AG08396 (cell line): ENCODE measurements at places on chromosomes 7 and 10.

GRCh38 chr7:120869700-120870099 lies 11.8 kb upstream of the TSPAN12 start:
- no peak for DNase-seq

- DNase-seq = no peak
Measured at GRCh38 chr7:26167303-26167934, 15.4 kb downstream of the NFE2L3 start.

DNA sequence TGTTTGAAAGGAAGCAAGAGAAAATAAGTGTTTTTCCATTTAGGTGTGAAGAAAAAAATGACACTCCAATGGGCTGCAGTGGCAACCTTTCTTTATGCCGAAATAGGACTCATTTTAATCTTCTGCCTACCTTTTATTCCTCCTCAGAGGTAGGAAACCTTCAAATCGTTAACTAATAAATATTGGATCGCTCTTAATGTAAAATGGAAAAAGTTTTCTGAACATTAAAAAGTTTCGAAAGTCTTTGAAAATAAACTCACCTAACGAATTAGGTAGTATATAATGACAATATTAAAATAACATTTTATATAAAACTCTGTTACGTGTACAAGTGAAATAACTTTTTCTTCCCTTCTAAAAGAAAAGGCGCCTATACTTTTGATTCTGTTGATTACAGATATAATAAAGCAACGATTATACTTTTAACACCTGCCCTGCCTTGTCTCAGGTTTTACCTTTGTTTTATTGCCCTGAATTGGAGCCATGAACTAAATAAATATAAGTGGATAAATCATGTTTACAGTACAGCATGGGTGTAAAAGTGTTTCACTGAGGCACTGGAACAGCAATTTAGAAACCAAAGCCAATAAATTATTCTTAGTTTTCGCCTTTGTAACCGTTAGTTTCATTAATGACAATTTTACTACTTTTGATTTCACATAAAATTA lies 804 bp downstream of the BCAP29 start:
- no peak for DNase-seq

- DNase-seq = no peak
Measured at GRCh38 chr10:114974625-114975024, 36.6 kb downstream of the TRUB1 start.

- no peak for DNase-seq
Measured at GRCh38 chr10:49281461-49281860, 17.5 kb upstream of the C10orf71 start.

GRCh38 chr7:82430500-82431465 lies 12.8 kb downstream of the CACNA2D1 start:
- DNase-seq = peak; percentile 25

- DNase-seq = no peak
Measured at GRCh38 chr10:103181244-103181643, 11.8 kb downstream of the NT5C2 start.

DNA sequence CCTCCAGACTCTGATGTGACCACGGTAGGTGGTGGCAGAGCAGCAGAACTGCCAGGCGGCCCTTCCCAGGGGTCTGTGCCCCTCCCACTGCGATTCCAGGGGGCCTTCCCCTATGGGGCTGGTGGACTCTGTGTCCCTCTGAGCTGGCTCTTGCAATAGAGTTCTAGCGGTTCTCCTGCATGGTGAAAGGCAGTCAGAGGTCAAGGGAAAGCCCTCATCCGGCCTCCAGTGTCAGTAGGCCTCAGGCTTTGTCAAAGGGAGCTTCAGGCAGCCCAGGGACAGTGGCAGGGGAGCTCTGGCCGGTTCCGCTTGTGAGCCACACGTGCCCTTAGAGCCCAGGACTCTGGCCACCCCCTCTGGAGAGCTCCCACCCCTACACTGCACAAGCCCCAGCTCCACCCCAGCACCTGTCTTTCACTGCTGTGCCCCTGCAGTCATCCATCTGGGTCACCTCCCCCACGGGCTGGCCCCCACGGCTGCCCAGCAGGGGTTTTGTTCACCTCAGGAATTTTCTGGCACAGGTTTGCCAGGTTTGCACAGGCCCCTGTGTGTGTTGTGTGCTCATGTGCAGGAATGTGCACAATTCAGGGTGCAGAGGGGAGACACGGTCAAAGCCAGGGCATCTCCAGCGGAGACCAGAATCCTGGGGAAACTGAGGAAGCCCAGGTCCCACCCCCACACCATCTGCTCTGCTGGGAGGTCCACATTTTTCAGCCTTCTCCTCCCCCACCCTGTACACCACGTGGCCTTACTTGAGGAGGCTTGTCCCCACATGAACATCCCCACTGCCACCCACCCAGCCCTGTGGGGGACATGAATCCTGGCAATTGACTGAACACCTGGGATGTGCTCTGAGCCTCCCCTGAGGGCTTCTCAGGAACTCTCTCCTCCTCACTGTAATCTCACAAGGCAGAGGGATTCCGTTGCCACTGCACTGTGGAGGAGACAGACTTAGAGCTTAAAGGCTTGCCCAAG lies 23.8 kb downstream of the C10orf105 start:
- no peak for DNase-seq

DNA sequence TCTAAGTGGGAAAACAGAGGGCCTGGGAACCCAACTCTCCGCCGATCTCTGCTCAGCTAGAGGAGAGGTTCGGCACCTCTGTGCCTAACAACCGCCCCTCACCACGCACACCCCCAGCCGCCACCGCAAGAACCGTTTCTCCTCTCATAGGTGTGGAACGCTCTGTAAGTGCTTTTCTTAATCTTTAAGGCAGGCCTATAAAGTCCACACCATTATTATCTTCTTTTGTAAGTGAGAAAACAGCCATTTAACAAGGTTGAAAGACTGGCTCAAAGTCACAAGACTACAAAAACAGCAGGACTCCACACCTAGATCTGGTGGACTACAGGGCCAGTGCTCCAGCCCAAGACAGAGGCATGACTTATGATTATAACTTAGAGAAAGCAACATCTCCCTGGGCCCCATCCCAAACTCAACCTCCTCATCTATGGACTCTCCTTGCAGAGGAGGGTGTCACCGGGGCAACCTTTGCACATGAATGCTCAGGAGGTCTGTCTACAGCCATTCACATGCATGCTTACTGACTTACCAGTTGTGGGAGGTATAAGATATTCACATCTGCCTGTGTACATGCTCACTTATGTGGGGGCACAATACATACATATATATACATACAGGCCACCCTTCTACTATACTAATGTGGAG lies 7.9 kb upstream of the NKX2-3 start:
- DNase-seq = no peak

DNA sequence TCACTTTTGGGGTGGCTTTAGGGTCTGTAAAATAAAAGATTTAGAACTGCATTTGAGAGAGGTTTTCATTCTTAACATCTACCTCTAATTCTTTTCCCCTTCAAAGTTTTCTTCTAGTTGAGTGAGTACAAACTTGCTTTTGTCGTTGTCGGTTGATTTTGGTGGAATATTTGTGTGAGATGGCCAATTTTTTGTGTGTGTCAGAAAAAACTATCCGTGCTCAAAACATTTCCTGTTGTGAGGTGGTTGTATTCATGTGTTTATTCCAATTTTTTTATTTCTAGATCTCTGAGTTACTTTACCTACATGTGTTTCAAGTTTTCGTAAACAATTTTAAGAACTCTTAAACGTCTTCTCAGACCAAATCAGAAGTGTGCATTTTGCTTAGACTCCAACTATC lies 1.6 kb downstream of the AHR start:
- no peak for DNase-seq

DNA sequence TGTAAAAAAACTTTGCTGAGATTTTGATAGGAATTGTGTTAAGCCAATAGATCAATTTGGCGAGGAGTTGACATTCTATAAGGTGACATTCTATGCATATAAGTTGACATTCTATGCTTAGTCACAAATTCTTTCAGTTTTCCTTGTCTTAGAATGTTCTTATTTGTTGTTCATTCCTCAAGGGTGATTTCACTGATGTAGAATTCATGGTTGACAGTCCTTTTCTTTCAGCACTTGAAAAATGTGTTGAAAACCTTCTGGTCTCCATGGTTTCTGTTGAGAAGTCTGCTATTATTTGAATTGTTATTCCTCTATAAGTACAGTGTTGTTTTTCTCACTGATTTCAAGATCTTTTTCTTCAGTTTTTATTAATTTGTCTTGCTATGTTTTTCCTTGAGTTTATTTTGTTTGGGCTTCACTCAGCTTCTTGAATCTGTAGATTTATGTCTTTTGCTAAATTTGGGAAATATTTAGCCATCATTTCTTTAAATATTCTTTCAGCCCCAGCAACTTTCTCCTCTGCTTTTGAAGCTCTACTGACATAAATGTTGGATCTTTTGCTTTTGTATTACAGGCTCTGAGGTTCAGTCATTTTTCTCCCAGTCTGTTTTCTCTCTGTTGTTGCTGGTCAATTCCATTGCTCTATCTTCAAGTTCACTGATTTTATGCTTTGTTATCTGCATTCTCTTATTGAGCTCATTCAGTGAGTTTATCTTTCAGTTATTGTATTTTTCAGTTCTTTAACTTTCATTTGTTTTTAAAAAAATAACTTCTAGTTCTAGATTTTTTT lies 154.9 kb downstream of the SDK1 start:
- DNase-seq = no peak

DNA sequence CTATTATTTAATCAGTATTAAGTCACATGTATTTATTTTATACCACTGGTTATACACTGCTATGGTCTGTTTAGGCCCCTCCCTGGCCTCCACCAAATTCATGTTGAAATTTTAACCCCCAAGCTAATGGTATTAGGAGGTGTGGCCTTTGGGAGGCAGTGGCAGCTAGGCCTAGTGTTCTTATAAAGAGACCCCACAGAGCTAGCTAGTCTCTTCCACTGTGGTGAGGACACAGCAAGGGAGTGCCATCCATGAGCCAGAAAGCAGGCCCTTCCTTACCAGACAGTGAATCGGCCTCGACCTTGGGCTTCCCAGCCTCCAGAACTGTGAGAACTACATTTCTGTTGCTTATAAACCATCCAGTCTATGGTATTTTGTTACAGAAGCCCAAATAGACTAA lies 28.7 kb downstream of the RBM48 start:
- no peak for DNase-seq

DNA sequence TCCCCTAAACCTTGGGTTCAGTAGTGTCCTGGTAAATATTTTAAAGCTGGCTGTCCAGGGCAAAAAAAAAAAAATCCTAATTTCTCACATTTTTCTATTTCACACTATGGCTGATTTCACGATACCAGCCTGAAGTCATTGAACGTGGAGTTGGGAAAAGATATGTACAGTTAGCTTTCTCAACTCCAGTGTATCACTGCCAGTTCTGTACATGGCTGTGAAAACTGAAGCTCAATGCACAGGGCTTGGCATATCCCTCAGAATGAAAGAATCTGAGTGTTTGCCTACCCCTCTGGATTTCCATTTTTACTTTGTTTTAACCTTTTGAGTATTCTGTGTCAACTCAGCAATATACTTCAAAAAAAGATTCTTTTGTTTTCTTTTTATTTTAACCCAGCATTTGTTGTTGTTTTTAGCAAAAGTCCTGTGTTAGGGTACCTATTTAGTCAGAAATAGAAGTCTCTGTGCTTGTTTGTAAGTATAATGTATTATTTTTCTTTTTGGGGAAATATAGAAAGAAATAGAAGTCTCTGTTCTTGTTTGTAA lies 274.5 kb downstream of the ADK start:
- no peak for DNase-seq

- DNase-seq = peak; percentile 81
Measured at GRCh38 chr10:103592186-103593021, 98.9 kb downstream of the NEURL1 start.

- no peak for DNase-seq
Measured at GRCh38 chr7:47639495-47640110, 57.7 kb upstream of the TNS3 start.

GRCh38 chr7:108328174-108328651 lies 128.0 kb downstream of the NRCAM start:
- DNase-seq = no peak

DNA sequence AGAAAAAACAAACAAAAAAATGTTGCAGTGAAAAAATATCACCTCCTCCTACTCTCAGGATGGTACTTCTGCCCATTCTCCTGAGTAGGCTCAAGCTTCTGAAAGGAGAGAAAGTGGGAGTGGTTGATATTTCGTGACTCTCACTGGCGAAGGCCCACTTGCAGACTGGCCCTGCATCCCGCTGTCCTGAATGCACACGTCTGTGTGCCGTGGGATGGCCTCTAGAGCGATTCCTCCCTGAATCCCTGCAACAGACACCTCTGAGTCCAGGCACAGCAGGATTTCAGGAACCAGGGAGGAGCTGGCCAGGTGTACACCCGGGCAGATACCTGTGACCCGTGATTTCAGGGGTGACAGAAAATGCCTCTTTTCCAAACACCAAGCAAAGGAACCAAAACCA lies 319.2 kb downstream of the DPP6 start:
- no peak for DNase-seq

GRCh38 chr7:6406121-6406520 lies 41.6 kb downstream of the DAGLB start:
- DNase-seq = no peak

DNA sequence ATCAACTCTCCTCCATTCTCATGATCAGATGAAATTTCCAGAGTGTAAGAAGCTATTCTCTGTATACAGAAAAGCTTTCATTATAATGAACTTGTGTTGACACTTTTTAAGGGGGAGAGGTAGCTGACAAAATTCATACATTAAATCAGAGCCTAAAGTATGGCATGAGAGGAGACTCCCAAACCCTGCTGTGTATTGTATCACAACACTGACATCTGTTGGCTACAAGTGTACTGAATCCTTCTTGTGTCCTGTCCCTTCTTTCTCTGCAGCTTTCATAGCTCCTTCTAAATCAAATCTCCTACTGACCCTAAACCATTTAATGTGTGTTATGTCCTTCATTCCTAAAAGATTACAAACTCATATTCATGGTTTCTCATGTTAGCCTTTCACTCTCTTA lies 70.9 kb downstream of the GCC1 start:
- peak; percentile 25 for DNase-seq

DNA sequence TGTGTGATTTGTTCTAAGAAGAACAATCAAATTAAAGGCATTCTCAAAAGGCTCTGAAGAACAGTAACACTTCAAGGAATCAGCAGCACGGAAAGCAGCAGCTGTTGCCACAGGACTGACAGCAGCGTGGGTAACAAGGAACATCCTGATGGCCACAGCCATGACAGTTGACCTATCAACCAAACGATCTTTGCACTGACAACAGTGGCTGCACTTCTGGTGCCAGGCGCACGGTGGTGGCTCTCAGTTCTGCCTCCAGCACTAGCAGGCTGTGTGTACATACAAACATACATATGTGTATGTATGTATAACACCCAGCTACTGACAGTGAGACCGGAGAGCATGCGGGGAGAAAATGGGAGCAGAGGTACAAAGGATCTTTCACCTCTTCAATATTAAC lies 114.1 kb downstream of the ZFAND4 start:
- DNase-seq = no peak

DNA sequence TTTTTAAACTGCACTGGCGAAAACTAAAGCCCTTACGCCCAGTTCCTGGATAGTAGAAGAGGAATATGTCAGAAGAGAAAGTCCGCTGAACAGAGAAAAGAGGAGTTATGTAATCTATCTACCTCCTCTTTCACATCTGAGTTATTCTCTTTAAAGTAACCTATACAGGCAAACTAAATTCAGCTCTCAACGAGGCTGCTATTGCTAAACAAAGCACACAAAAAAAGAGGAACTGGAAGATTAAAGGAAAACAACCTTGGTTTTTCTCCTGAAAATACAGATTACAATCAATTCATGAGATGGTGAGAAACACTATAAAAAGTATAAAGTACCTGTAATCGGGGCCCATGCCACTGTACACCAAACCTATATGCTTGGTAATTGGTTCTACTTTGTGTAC lies 5.8 kb downstream of the PSMA2 start:
- no peak for DNase-seq
